ENCODE measurements at places on chromosomes 2 and 18.

DNA sequence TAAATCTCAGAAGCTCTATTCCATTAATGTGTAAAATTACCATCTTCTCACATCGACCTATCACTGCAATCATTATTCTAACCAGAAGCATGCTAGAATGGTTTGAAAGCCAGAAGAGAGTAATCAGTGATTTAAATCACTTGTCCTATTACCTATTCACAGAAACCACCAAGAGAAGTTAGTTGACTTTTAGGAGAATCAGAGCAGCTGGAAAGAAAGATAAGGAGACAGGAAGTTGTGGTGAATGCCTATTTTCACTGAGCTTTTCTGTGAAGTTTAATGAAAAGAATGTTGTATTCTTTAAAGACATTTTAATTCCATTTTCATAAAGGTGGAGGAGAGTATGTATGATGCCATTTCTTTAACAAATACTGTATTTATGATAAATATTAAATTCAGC is 352.6 kb upstream of the CRIM1 start:
- DNase-seq = no peak

DNA sequence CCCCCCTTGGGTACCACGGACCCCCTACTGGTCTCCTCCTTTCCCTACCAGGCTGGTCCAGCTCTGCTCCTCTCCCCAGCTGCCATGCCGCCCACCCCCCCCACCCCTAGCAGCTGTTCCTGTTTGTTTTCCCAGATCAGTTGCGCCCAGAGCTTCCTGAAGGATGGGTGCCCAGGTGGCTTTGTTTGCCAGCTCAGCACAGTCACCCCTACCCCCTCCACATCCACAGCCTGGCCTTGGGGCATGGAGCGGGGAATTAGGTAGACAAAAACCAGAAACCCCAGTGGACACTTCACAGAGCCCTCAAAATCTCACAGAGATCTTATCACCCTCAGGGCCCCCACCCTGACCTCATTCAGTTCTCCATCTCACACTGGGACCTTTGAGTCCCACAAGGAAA is 3.7 kb upstream of the CRYBA2 start:
- no peak for DNase-seq

DNA sequence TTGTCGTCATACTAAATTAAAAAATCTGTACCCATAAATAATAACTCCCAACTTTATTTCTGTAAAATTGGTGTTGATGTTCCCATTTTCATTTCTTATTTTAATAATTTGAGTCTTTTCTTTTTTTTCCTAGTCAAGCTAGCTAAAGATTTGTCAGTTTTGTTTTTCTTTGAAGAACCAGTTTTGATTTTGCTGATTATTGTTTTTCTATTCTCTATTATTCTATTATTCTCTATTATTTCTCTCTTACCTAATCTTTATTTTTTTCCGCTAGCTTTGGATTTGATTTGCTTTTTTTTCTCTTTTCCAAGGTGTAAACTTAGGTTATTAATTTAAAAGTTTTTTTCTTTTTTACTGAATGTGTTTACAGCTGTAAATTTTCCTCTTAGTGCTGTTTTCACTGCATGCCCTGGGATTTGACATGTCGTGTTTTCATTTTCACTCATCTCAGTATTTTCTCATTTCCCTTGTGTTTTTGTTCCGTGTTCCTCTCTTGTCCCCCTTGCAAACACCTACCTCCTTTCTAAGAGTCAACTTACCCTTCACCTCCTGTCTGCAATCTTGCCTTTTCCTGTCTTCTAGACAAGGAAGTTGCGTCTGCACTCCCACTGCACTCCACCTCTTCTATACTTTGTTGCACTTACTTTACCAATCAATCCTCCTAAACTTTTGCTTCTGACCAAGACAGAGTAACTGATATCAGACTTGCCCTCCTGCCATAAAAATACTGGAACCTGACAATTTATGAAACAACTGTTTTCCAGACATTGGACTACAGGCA is 18.8 kb downstream of the PSMG2 start:
- DNase-seq = no peak

DNA sequence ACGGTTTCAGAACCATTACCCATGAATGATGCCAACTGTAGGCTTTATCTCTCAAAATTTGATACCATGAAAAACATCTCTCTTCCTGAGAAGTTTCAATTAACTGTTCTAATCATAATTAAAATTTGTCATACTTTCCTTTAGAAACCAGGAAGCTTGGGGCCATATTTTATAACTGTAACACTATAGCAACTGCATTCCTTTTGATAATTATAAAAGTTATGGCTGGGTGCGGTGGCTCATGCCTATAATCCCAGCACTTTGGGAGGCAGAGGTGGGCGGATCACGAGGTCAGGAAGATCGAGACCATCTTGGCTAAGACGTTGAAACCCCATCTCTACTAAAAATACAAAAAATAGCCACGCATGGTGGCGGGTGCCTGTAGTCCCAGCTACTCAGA is 70.6 kb downstream of the DNAH7 start:
- DNase-seq = no peak

- no peak for DNase-seq
Measured at GRCh38 chr2:556485-556884, 120.7 kb downstream of the TMEM18 start.

DNA sequence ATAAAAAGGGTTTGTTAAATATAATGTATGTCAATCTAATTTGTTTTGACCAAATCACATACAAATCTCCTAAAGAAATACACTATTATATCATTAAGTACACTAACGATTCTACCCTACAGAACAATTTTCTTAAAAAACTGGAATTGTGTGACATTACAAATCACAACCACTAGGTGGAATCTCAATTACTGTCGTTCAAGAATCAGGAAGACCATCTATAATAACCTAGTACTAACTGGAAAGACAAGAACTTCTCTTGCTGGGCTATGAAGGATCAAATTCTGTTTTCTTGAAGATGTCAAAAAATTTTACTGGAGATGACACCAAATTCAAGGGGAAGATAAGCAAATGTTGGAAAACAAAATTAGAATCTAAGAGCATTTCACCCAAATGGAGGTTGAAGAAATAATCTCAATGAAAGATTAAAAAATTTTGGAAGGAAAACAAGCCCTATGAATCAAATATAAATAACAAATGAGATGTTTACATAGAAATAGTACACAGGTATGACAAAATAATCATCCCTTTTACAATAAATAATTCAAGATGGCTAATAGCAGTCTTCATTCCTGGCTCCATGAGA is 110.9 kb downstream of the STK39 start:
- peak; percentile 46 for DNase-seq

- no peak for DNase-seq
Measured at GRCh38 chr2:47225061-47225783, 70.1 kb upstream of the STPG4 start.

DNA sequence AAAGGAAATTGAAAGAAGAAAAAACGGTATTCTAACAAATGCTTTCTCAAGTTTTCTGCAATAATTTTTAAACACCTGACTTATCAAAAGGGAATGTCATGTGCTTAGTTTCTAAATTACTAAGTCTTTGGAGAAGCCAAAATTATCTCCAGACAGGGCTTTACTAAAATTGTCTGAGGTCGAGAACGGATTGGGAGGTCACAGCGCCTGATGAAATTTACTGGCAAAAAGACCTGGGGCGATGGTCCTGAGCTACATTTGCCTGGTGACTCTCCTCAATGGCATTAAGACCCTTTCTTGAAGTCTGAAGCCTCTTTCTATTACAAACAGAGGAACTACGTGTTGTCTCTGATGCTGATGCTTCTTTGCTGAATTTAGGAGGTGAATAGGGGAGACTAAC is 291.8 kb upstream of the SESTD1 start:
- DNase-seq = no peak

DNA sequence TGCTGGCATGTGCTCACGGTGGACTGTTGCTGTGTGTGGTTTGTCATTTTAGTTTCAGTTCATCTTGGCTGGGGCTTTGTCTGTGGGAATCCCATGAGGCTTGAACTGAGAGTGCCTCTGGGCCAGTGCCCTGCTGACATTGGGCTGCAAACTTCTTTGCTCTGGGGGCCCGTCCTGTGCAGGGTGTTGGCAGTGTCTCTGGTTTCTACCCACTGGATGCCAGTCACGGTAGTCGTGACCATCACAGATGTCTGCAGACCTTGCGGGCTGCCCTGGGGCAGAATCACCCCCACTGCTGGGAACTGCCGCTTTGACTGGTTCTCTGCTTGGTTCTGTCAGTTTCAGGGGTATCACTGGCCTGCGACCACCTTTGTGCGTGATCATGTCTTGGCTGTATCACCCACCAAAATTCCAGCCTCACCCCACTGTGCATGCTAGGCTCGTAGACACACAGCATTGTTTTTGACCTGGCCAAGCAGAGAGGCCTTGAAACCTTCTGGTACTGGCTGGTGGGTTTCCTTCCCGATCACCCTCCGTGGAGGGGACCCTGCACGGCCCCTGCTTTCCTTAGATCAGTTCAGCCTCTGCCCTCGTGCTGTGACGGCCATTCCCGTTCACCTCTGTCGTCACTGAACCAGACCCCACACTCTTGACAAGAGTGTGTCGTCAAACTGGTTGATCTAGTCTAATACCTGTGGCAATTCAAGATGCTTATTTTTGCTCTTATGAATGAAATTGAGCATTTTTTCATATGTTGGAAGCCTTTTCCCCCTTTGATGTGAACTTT is 57.6 kb downstream of the KCNG2 start:
- DNase-seq = peak; percentile 55

DNA sequence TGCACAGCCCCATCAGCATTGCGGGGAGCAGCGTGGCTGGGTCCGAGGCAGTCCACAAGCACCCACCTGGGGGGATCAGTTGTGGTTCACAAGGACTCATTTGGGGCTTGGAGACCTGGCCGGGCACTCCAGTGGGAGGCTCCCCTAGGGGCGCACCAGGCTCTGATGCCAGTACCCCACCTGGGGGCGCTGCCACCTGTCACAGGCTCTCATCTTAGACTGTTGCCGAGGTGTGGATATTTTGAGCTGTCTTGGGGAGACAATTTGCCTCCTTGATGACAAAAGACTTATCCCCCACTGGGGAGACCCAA is 3.0 kb downstream of the ADRA2B start:
- no peak for DNase-seq

- DNase-seq = no peak
Measured at GRCh38 chr2:19026261-19026660, 332.2 kb downstream of the OSR1 start.

DNA sequence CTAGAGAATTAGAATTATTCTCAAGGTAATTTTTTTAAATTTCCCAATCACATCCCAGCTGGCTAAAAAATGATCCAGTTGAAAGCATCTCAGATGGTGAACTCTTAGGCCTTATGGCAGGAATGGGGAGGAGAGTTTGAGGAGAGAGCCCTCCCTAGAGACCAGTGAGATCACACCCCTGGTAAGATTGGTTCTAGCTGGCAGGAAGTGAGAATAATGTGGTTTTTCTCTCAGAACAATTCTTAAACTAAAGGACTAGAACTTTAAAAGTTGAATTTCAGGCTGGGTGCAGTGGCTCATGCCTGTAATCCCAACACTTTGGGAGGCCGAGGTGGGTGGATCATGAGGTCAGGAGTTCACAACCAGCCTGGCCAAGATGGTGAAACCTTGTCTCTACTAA is 120.2 kb downstream of the MYO3B start:
- no peak for DNase-seq
